ENCODE measurements at places on chromosomes 5 and 9. TPM values are rescaled to one million over a fixed set of nuclear protein-coding genes. Genes with fewer than 3 reads are reported as not detected.

GRCh38 chr9:129854588-129855110 lies 19.4 kb downstream of the USP20 start:
- no peak for DNase-seq

- no peak for DNase-seq
Observed at GRCh38 chr5:160348080-160348479, 22.3 kb downstream of the C1QTNF2 start.

GRCh38 chr9:72022841-72023240 lies 37.6 kb downstream of the C9orf57 start:
- no peak for DNase-seq

Gene PCDHA10
- total RNA-seq, result 2.9 TPM

- no peak for DNase-seq
Observed at GRCh38 chr5:14039576-14039975, 95.1 kb upstream of the DNAH5 start.

Gene DMRT3
- 0.40 TPM for total RNA-seq

GRCh38 chr9:13033959-13034693 lies 245.4 kb downstream of the MPDZ start:
- DNase-seq, result peak; percentile 77

Gene CNTNAP3B
- 20.4 TPM for total RNA-seq

Gene ADAMTS6
- 3.8 TPM for total RNA-seq

Gene MYMK
- total RNA-seq, result not detected

DNA sequence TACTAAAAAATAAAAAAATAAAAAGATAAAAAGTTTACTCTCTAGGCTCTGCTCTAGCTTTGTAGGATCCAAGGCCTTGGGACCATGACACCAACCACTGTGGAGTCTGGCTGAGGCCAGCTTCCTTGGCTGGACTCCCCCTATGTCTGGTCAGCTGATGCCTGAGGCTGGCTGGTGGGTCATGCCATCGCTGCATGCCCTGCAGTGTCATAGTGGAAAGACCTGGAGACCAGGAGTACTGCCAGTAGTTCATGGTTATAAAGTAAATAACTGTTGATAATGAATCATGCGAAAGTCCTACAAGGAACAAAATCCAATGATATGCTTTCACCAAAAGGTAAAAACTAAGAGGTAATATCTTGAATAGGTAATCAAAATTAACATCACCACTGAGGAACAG lies 43.2 kb downstream of the GARNL3 start:
- DNase-seq, result no peak

DNA sequence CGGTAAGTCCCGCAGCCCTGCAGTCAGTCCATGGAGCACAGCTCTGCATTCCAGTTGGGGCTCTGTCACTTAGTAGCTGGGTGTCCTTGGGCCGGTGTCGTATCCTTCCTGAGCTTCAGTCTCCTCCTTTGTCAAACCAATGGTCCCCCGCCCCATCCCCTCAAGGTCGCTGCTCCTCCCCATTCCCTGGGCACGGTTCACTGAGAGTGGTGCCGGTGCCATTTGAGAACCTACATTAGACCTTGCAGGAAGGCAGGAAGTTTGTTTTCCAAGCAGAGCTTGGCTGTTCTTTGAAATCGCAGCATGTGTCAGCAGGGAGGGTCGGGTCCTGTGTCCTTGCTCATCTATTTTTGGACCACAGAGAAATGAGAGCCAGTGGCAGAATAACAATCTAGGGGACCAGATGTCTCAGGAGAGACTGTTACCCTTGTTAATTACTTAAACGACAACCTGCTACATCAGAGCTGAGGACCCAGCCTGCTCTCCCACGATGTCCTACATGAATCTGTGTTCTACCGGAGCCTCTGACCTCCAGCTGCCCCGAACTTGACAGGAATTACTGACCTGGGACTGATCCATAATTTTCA lies 21.7 kb upstream of the BARHL1 start:
- DNase-seq, result no peak

- no peak for DNase-seq
Observed at GRCh38 chr5:134136221-134136631, 21.7 kb downstream of the TCF7 start.

Gene PCDHGA4
- total RNA-seq, result 10.6 TPM

GRCh38 chr5:180313677-180314505 lies 22.0 kb upstream of the MAPK9 start:
- peak; percentile 85 for DNase-seq

DNA sequence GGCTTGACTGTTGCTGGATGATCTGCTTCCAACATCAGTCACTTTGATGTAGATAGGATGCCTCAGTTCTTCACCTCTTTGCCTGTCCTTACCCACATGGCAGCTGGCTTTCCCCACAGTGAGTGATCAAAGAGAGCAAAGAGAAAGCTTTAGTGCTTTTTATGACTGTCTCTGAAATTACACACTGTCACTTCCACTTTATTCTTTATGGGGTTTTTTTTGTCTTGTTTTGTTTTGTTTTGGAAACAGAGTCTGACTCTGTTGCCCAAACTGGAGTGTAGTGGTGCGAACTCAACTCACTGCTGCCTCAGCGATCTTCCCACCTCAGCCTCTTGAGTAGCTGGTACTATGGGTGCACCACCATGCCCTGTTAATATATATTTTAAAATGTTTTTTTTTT lies 32.4 kb upstream of the C5orf24 start:
- no peak for DNase-seq

Gene SEMA6A
- 35.4 TPM for total RNA-seq

Gene CEL
- total RNA-seq, result 2.7 TPM

DNA sequence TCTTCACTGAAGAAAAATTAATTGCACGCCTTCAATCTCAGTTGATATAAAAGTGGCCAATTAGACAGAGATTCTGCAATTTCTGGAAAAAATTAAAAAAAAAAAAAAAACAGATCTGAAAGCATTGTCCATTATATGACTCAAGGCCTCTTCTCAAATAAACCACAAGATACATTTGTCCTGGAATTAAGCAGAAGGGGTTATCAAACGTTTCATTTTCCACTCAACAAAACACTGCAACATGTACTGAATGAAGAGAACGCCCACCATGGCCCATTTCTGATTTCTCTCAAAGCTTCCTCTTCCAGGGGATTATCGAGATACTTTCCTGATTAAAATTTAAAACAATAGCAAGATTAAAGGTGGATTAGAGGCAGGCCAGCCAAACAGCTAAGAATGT lies 5.8 kb upstream of the PAPPA start:
- DNase-seq, result no peak

Gene MATR3
- total RNA-seq, result 208 TPM

GRCh38 chr9:75997206-75997605 lies 106.7 kb downstream of the PCSK5 start:
- no peak for DNase-seq

- no peak for DNase-seq
Observed at GRCh38 chr9:7223981-7224380, 466.2 kb downstream of the KDM4C start.

GRCh38 chr5:91164424-91164823 lies 218.7 kb downstream of the ARRDC3 start:
- no peak for DNase-seq

Gene LVRN
- 5.6 TPM for total RNA-seq

Gene DDX4
- not detected for total RNA-seq

Gene INSL4
- not detected for total RNA-seq

DNA sequence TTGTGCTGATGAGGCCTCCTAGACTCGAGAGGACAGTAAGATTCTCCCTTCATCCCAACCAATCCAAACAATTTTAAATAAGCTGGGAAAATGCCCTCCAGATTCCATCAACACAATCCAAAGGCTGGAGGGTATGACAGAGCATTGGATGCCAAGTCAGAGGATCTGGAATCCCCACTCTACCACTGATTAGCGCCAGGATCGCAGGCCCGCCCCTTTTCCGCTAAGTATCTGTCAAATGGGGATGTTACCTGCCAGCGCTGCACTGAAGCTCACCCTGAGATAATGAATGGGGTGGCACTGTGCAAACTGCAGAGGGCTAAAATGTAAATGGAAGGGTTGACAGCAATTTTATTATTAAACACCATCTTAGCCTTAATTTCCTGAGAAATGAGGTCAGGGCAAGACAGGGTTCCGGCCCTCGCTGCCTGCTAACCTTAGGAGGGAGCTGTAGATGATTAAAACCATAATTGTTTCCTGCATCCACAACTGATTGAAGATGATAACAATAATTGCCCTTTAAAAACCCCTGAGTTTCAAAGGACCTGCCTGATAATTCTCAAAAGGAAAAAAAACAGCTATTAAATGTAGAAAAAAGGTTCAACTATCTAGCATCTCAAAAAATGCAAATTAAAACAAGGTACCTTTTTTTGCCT lies 31.6 kb upstream of the GABBR2 start:
- DNase-seq, result no peak

Gene SV2C
- total RNA-seq, result 4.9 TPM

GRCh38 chr9:94872891-94873511 lies 146.5 kb downstream of the AOPEP start:
- no peak for DNase-seq

DNA sequence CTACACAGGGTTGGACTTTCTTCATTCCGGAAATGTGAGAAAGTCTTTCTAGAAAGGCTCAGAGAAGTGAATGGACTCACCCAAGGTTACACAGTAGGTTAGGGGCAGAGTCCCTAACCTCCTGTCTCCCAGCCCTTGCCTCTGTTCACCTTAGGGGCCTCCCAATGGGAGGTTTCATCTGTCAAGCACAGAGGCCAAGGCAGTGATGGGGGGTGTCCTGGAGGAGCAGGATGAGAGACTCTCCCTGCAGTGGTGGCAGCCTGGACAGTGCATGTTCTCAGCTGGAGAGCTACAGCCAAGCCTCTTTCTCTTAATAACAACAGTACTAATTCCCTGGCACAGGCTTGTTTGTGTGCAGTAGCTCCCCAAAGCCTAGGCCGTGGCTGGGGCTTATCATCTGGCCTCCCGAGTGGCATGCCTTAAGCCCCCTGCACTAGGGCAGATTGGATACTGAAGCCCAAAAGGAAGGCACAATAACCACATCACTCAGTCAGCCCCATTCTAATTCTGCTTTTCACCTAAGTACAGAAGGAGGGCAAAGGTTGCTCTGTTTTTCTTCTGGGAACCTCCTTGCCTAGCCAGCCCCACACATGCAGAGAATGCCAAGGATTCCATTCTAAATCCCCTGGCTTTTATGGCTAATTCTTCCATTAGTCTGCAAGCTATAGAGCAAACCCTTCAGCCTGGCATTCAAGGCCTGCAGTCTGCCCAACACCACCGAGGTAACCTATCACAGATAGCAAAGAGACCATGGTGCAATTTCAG lies 50.2 kb upstream of the XPA start:
- DNase-seq, result no peak

- DNase-seq, result peak; percentile 76
Observed at GRCh38 chr5:111680737-111681413, 76.1 kb downstream of the NREP start.

Gene PTGR1
- total RNA-seq, result 43.5 TPM

GRCh38 chr5:127936439-127936972 lies 147.1 kb upstream of the SLC12A2 start:
- no peak for DNase-seq

Gene F12
- 0.49 TPM for total RNA-seq

Gene CNTLN
- 22.4 TPM for total RNA-seq

Gene GFI1B
- total RNA-seq, result not detected

Gene STOML2
- total RNA-seq, result 48.5 TPM

GRCh38 chr9:115444959-115445358 lies 327.0 kb upstream of the TNC start:
- DNase-seq, result no peak

Gene MSANTD3
- total RNA-seq, result 16.2 TPM

Gene SERF1B
- total RNA-seq, result 36.0 TPM

GRCh38 chr9:15219546-15219945 lies 87.5 kb downstream of the TTC39B start:
- no peak for DNase-seq

DNA sequence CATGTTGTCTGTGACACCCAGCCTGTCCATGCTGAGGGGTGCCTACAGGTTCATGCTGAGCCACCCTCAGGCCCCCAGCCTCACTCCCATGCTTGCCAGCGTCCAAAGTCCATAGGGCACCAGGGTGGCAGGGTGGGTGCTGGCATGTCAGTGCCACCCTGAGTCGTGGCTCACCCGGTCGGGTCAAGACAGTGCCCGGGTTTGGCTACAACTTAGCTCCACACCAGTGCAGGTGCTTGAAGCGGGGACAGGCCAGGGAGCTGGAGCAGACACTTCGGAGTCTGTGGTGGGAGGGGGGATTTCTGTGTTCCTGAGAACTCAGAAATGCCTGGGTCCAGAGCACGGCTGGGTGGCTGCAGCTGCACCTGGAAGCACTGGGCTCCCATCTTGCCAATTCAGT lies 579.2 kb upstream of the FAM174A start:
- DNase-seq, result peak; percentile 35

DNA sequence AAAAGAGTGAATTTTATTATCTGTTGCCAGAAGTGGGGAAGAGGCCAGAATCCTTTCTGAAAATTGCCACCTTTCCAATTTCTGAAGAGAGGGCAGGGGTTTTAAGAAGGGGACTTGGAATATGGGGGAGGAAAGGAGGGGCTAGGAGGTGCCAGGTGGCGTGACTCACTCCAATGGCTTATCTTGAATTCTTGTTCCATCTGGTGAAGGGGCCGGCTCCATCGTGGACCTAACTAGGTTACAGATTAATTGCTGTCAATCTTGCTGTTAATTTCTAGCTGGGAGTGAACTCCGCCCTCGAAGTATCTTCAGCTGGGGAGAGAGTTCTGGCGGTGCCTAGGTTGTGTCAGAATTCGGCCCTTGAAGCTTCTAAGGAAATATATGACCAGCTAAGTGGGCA lies 138.7 kb downstream of the YTHDC2 start:
- no peak for DNase-seq

DNA sequence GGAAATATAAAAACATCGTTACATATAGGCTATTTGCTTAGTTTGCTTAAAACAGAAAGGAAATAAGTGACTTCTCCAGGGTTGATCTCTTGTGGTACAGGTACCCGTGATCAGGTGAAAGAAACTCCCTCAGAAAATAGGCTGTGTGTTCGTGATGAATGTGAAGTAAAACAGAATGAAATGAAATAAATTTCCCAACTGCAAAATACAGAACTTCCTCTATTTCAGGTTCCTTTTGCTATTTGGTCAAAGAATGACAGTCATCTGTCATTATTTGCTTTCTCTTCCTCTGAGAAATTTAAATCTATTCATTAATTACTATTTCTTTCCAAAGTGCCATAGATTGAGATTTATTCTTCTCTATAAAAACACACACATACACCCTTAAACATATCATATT lies 408.1 kb downstream of the FAM170A start:
- no peak for DNase-seq

- DNase-seq, result no peak
Observed at GRCh38 chr5:2388571-2388970, 362.9 kb downstream of the IRX2 start.

DNA sequence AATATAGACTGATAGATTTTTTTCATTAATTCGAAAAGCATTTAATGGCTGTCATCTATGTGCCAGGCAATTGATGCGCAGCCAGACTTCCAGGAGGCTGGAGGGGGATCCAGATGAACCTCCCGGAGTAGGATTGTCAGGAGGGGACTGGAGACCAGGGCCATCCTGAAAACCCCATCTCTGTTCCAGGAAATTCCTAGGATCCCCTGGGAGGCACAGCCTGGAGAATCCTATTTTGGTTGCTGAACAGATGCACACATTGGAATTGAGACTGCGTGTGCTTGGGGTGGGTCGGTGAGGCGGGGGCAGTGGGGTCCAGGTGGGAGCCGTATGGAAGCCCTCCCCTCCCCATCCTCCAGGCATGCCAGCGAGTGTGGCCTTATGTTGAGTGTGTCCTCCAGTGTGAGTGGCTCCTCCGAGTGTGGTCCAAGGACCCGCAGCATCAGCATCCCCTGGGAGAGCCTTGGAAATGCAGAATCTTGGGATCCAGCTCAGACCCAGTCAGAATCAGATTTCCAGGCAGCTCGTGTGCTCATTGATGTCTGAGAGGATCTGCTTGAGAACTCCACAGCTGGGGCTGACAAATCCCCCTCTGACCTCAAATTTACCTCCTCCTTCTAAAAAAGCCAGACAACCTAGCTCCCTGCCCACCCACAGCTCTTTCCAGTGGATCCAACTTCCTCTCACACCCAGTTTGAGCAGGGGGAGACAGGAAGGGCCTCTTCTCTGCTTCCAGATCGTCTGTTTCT lies 38.7 kb downstream of the ROPN1L start:
- DNase-seq, result no peak

All from sciatic nerve (tissue), 2 donors.